Vagina (tissue), 2 donors: ENCODE measurements at places on chromosomes 13 and 19.

DNA sequence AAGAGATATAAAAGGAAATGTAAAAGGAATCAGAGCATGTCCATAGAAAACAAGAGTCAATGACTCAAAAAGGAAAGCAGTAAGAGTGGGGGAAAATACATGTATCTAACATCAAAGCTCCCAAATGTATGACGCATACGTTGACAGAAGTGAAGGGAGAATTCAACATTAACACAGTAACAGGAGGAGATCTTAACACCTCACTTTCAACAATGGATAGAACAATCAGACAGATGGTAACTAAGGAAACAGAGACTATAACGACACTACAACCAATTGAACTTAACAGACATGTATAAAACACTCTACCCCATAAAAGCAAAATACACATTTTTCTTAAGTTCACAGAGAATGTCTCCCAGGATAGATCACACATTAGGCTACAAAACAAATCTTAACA is 774.8 kb upstream of the ARGLU1 start:
- no peak for DNase-seq

DNA sequence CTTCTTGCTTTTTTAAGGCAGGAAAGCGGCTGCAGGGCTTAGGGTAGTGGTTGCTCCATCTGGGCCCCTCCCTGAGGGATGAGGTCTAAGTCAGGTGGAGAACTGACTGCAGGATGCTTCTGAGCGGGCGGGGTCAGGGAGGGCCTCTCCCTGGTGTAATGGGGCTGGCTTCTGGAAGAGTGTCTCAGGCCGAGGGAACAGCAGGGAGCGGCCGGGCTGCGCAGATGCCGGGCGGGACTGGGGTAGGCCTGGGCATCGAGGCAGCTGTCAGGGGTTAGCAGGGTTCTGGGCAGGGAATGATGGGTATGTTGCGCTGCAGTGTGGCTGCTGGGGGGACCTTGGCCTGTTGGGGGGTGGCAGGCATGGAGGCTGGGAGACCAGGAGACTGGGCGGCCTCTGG is 2.7 kb downstream of the FAM174C start:
- no peak for DNase-seq

- no peak for DNase-seq
These were observed 16.8 kb upstream of the AKAP8 start for GRCh38 chr19:15396436-15396835.

GRCh38 chr19:17719730-17720400 is 585 bp downstream of the MAP1S start:
- DNase-seq: no peak
